ENCODE measurements at places on chromosomes 1 and 21.

DNA sequence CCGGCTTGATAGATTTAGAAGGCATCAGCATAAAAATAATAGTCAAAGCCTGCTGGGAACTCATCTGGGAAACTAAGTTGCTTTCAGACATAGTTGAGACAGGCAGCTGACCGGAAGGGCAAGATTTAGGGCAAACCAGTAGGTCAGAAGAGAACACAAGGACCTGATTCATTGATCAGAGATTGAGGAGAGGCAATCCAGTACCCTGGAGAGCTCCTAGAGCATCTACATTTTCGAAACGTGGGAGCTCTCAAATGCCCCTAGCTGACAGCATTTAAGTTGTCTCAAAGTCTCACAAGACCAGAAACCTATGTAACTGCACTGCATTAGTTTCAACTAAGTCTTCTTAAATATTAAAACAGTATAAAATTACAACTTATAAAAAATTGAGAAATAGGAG, 22.9 kb upstream of the MTF2 start:
- DNase-seq = no peak

DNA sequence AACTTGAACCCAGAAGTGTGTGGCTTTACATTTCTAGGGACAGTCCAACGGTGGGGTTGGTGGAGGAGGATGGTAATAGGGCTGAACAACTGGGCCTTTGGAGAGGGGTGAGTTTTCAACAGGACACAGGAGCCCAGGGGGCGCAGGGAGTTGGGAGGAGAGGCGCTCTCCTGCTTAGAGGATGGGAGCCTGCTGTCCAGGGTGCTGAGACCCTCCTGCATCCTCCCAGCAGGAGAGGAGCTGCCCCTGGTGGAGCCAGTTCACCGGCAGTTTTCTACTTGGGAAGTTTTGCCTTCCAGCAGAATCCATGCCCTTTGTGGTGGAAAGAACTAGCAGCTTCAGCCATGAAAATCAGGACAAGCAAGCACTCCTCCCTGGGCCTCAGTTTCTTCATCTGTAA, 8.6 kb downstream of the KCNC4 start:
- no peak for DNase-seq

- DNase-seq = no peak
Observed at GRCh38 chr1:178953034-178953433, 72.7 kb upstream of the FAM20B start.

- no peak for DNase-seq
Observed at GRCh38 chr1:91637539-91637994, 136.9 kb downstream of the CDC7 start.

- DNase-seq = no peak
Observed at GRCh38 chr1:213852107-213852506, 135.7 kb upstream of the PROX1 start.

All from D341Med (cell line).